ENCODE measurements at places on chromosomes 1 and 21.

GRCh38 chr1:155696524-155696923 is 7.6 kb downstream of the DAP3 start:
- DNase-seq = no peak

DNA sequence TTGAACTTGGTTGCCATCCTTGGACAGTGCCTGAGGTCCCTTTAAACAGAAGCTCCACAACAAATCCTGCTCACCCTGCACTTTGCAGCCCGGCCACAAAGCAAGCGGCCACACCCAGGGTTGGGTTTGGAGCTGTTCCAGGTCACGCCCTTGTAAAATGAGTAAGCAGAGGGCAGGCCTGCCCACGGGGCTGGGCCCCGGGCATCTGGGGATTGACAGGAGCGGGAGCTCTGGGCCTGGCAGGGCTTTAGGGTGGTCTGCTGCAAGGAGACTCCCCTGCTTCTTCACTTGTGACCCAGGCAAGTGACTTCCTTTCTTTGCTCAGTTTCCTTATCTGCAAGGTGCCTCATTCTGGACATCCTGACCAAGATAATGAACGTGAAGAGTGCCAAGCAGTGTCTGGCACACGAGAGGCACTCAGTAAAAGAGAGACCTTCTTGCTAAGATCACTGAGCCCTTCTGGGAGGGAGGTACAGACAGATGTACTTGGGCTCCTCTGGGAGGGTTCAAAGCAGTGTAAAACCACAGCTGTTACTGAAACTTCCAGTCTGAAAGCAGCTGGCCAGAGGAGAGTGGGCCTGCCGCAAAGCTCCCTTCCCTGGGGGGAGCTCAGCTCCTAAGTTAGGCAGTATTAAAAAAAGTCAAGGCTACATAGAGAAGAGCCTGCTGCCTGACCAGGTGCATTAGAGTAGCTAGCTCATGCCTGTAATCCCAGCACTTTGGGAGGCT is 2.6 kb downstream of the E2F2 start:
- DNase-seq = peak; percentile 68

- DNase-seq = no peak
These were observed 43.6 kb upstream of the TMEM61 start for GRCh38 chr1:54936791-54937190.

DNA sequence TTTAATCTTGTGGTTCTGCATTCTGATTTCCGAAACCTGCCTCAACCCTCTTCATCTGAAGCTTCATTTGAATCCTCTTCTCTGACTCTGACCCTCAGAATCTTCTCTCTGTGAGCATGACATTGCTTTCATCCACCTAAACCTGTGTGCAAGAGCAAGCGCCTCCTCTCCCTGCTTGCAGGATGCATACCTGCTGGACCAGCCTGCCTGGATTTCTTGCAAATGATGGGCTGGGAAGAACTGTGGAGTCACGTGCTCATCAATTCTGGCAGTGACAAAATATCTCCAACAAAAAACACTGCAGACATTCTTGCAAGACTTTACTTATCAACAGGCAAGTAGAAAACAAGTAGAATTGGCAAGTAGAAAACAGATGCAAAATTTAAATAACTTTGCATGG is 20.8 kb upstream of the SLC35F3 start:
- no peak for DNase-seq

DNA sequence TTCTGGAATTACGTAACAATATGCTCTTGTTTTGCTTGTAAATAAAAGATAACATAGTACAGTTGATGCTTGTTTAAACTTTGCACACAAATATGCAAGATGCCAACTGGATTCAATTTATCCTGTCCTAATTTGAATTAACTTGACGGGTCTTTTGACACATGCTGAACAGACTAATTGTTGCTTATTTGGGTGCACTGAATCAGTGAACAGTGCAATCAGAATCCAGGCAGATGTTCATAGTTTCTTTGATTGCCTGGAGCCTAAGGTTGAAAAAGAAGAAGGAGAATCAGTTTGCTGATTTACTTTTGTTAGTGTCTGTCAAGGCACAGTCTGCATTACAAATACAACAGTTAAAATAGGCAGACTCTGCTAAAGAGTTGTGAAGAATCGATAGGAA is 307.9 kb downstream of the COL11A1 start:
- no peak for DNase-seq

DNA sequence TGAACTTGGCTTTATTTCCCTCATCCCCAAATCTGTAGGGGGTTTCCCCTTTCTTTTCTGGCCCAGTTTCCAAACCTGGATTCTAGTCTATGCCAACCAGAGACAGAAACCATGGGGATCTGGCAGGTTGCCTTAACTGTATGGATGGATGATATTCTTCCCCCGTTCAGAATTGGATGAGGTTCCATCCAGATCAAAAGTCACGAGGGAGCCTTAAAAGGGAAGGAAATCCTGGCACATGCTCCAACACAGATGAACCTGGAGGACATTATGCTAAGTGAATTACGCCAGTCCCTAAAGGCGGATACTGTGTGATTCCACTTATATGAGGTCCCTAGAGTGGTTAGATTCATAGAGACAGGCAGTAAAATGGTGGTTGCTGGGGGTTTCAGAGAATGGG is 124.4 kb downstream of the HUNK start:
- no peak for DNase-seq

DNA sequence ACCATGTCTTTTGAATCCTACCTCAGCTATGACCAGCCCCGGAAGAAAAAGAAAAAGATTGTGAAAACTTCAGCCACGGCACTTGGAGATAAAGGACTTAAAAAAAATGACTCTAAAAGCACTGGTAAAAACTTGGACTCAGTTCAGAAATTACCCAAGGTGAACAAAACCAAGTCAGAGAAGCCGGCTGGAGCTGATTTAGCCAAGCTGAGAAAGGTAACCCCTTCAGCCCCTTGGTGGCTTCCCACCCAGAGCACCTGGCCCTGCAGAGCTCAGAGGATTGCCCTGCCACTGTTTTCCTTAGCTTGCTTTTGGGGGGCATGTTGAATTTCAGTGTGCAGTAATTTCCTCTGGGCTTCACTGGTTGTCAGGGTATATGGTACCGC is 8.5 kb downstream of the ELOA start:
- no peak for DNase-seq

DNA sequence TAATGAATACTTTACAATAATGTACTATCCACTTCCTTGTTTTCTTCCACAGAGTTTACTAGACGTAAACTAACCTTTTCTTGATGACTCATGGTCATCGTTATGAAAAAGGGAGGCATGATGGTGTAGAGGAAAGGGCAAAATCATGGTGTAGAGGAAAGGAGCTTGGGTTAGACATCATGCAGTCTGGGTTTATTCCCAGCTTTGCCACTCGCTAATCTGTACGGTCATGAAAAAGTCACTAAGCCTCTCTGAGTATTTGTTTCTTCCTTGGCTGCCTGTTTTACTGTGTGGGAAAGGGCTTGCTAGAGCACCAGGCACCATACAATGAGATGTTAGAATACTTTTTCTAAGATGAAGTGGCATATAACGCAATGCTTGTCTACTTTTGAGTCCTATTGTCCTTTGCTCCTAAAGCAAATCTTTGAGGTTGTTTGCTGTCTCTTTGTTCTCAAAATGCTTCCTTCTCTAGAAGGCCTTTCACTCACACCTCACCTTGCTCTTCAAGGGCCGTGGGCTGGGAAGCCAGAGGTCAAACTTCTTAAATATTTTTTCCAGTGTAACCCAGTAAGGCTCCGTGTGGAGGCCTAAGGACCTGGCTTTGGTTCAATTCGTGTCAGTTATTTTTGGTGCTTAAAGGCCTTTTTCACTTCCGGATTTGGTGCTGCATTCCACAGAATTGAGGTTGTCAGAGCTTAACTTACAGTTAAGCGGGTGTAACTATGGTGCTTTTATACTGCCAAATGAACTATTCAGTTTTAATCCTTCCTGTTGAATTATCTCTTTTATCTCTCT is 9.9 kb upstream of the ETV3 start:
- peak; percentile 49 for DNase-seq

GRCh38 chr1:151720974-151721787 is at the start of gene RIIAD1:
Gene RIIAD1 (plus strand): TSS chr1:151721522. CDS start chr1:151721537, 15 bp downstream.
- peak; percentile 16 for DNase-seq

DNA sequence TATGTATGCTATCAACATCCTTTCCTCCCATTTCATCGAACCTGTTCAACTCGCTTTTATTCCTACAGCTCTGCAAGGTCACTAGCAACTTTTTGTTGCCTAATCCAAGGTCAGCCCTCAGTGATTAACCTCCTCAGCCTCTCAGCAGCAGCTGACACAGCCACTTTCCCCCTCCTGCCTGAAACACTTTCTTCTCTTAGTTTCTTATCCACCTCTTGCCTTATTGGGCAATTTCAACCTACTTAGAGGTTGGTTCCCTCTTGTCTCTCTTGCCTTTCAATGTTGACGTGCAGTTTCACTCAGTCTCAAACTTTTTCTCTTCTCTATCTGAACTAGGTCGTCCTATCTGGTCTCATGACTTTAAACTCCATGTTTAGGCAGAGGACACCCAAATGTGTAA is 156.3 kb downstream of the C1orf94 start:
- DNase-seq = no peak

DNA sequence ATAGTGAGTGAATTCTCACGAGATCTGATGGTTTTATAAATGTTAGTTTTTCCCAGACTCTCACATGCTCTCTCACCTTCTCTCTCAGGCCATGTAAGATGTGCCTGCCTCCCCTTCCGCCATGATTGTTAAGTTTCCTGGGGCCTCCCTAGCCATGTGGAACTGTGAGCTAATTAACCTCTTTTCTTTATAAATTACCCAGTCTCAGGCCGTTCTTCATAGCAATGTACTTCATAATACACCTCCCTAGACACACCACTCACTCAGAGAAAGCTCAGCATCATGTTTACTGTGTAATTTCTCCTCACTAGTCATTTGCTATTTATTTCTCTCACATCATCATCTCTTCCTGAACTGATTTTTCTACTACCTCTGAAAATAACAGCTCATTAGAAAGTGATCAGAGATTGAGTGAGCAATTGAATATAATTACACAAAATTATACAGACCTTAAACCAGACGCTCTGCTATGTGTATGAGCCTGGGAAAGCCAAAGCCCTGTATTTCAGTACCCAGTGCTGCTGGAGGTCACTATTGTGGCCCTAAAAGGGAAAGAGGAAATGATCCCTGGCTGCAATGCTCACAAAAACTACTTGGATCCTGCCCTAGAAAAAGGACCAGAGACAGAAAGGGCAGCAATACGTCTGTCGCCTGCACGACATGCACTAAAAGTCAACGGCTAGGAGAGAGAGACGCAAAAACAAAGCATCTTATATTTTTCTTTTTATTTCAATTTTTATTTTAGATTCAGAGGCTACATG is 284.5 kb downstream of the DSCAM start:
- no peak for DNase-seq

DNA sequence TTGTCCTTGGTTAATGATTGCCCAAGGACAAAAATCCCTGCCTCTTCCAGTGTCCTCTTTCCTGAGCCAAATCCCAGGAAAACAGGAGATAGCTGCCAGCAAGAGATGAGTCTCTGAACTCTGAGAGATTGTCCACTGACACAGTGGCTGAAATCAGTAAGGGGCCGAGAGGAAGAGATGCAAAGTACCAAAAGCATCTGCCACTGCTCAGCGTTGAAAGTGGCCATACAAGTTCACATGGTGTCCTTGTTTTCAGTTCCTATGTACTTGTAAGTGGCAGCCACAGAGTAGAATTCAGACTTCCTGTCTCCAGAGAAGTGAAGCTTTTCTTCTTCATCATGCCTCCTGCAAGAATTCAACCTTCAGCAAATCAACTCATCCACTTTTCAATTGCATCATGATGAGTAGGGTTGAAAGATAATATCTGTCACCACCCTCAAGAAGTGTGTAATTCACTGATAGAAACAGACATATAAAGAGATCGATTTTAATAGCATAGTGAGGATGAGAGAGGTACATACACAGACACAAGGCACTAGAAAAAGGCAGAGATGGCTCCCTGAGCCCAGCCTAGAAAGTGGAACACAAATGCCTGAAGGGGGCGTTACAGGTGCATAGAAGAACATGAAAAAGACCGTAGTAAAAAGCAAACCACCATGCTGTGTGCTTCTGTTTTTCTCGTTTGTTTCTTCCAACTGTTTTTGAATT is 185.8 kb downstream of the MRPL39 start:
- DNase-seq = peak; percentile 60

GRCh38 chr1:54591127-54591756 is 32.1 kb downstream of the FAM151A start:
- DNase-seq = no peak

DNA sequence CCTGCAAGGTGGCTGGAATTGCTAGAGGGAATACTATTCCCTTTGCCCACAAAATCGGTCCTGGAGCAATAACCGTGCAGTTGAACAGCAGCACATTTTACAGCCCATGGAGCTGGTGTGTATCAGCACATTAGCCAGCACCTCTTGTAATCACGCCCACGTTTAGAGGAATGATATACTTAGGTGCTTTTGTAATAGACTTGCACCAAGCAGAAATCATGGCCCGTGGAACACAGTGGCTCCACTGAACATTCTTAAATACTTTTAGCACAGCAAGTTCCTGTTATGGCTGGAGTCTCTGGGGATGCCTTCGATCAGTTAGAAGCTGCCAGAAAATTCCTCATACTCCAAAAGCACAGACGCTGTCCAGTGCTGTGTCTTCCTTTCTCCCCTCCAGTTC is 218.1 kb upstream of the FAM78B start:
- no peak for DNase-seq

GRCh38 chr1:182101415-182102042 is 40.0 kb upstream of the ZNF648 start:
- DNase-seq = no peak

- no peak for DNase-seq
These were observed 51.2 kb upstream of the PROX1 start for GRCh38 chr1:213936571-213936970.

DNA sequence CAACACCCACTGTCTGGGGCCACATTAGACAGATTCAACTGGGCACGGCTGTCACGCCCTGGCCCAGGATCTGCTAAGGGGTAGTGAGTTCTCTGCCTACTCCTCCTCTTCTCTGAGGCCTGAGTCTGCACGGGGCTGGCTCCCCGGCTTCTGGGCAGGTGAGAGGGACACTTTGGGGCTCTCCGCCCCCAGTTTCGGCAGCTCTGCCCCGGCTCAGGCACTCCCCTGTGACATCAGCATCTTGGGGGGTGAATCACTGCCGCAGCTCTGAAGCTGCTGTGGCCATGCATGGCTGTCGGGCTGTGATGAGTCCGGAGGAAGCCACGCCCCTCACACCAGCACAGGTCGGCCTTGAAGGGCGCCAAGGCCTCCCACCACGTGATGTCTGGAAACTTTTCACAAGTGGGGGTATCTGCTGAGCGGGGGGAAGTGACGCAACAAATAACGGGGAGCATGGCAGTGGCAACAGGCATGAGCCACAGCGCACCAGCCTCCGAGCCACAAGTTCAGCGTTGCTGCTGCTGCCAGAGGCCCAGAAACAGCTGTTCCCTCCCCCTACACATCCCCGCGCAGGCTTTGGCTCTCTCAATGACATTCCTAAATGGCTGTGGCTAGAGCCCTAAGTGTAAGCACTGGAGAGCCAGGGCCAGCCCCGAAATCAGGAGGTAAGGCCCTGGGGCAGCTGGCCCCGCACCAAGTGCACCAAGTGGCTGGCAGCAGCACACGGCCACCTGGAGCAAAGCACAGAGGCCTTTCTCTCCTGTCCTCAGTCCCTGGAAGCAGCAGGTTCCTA is 26.3 kb downstream of the ZBTB17 start:
- DNase-seq = peak; percentile 98

- no peak for DNase-seq
These were observed 22.3 kb upstream of the CD53 start for GRCh38 chr1:110850627-110851026.
